Esophagus squamous epithelium (tissue), 5 donors: ENCODE measurements at places on chromosomes 5 and 9.

- no peak for DNase-seq
Measured at GRCh38 chr5:81694726-81695125, 56.2 kb downstream of the SSBP2 start.

- no peak for DNase-seq
Measured at GRCh38 chr5:74516211-74516636, 124.3 kb downstream of the ENC1 start.

GRCh38 chr9:108166519-108166918 is 677.0 kb upstream of the KLF4 start:
- DNase-seq, result no peak

GRCh38 chr5:68071736-68072135 is 143.8 kb upstream of the PIK3R1 start:
- no peak for DNase-seq
